Stimulated activated CD4-positive, alpha-beta T cell treated with anti-CD3 and anti-CD28 coated beads, TNF-alpha, amount 100 ng/mL, for 4 hours (primary cell): ENCODE measurements at places on chromosomes 5 and 9.

DNA sequence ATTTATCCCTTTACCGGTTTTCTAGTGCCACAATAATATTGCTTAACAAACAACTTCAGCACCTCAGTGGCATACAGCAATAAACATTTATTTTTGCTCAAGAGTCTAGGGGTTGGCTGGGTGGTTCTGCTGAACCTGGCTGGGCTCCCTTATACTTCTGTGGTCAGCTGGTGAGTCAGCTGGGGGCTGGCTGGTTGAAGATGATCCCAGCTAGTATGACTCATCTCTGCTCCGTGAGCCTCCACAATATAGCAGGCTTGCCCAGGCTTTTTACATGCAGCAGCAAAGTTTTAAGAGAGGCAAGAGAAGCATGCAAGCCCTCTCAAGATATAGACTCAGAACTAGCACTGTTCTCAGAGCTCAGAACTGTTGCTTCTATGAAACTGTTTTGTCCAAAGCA lies 523.5 kb upstream of the CLINT1 start:
- DNase-seq: no peak

- no peak for DNase-seq
Measured at GRCh38 chr9:84271531-84271900, 69.0 kb downstream of the SLC28A3 start.

GRCh38 chr5:147530530-147531389 lies 20.9 kb upstream of the DPYSL3 start:
- DNase-seq: no peak

- no peak for DNase-seq
Measured at GRCh38 chr5:107806271-107806670, 135.5 kb upstream of the EFNA5 start.

GRCh38 chr5:79694183-79694582 lies 4.5 kb downstream of the CMYA5 start:
- DNase-seq: no peak

- no peak for DNase-seq
Measured at GRCh38 chr9:129322022-129322621, 144.1 kb upstream of the IER5L start.

DNA sequence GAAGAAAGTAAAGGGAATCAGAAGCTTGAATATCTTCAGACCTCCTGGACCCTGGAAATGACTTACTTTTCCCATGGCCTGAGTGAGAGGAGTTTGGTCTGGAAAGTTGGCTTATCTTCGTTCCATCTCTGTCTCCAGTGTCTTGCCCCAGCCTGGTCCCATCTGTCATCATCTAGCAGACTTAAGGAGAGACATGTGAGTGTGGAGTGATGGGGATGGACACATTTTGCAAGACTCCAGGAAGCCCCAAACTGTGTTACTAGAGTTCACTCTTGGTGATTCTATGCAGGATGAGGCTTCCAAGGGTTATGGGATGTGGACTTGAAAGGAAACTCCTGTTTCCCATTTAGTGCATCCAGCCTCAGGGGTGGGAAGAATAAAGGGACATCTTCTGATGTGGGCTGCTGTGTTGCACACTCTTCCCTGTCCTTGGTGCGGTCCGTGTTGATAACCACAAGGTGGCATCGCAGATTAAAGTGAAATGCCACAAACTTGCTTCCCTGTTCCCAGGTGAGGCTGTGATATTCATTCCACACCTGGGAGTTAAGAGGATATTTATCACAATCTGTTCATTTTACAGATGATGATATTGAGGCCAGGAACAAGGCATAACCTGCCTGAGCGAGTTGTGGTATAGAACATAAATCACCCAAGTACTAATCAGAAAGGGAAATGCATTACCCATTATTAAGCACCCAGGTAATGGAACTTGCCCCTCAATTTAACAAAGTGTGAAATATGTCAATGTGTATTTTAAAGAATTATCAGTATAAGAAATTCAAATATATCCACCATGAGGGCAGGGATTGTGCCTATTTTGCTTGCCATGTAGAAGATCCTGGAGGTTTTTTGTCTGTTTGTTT lies 269.9 kb upstream of the PAPPA start:
- DNase-seq: no peak

GRCh38 chr9:22617156-22617555 lies 170.5 kb downstream of the DMRTA1 start:
- DNase-seq: no peak

DNA sequence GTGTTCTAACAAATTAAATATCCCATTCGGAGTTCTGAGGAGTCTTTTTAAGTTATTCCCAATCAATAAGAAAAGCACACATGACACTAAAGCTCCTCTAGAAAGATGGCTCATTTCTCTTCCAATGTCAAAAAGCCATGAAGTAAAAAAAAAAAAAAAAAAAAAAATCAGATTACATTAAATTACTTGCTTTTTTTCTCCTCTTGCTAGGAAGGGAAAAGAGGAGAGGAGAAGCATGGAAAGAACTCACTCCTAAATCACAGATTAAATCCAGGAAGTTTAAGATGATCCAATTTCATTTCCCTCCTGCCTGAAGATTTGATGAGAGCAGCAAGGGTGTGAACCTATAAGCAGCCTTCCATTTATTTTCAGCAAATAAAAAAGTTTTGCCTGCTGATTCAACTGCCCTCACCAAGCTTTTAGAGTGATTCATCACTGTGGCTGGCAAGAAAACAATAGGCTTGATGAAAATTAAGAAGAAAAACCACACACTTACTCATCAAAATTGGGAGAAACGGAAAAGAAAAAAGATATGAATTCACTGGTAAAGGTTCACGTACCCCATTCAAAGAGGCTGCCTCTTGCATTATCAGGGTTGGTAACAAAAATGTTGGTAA lies 19.7 kb downstream of the MYO10 start:
- DNase-seq: no peak

DNA sequence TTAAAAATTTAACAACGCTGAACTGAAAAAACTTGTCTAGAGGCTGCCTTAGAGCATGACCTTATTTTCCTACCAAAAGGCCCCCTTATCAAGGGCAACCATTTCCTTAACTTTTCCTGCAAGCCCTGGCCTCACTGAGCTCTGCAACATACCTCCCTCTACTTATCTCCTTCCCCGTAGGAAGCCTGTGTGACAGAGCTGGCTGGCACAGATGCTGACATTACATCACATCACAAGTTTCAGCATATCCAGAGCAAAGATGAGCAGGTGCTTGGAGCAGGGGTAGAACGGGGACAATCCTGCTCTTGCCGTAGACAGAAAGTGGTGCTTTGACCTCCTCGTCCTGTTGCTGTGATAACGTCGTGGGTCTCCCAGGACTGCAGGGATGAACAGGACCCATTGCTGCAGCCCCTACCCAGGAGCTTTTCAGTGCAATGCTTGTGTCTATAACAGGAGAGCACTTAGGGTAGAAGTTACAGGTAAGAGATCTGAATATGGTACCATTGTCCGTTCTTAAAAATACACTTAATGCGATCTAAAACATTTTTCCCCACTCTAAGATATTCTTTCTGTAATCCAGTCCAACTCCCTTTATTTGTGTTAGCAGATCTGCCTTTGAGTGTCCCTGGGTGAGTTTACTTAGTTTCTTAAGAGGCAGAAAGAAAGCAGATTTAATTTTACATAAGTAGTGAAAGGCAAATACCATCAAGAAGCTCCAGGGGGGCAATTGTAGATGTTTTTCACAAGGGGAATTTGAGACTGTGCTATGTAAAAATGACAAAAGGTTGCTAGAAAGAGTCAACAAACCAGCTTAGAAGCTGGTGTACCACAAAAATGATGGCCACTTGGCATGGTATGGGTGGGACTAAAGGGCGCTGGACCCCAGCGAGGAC lies 101.9 kb upstream of the EFNA5 start:
- DNase-seq: no peak

DNA sequence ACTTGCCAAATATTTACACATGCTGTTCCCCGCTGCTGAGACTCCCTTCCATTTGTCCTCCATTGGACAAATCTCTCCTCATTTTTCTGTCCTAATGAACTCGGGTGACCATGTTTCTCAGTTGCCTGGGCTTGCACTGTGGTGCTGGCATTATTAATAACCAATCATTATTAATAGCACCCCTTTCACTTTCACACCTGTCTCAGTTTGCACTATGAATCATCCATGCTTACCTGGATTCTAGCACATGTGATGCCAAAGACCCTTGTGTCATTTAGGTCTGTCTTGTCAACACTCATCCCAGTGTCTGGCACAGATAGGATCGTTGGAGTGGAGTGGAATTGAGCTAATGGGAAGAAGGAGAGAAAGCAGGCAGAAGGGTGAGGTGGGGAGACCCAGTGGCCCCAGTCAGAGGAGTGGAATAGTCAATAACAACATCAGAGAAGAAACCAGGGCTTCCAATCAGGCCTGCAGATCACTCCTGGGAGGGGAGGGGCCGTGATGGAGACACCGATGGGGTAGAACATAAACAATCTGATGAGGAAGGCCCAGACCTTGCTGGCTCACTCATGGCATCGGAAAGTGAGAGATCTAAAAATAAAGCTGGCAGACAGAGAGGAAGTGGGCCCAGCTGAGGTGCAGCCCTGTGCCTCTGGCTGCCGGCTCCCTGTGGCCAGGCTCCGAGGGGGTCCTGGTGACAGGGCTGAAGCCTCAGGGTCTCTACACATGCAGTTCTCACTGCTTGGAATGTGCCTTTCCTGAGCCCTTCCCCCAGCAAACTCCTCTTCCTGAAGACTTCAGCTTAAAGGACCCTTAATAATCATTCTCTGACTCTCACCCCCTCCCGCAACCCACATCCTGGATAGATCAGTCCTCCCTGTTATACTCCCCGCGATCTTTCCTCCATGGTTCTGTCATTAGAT lies 33.5 kb upstream of the CRB2 start:
- peak; percentile 17 for DNase-seq

- DNase-seq: no peak
Measured at GRCh38 chr9:2610985-2611384, 10.6 kb upstream of the VLDLR start.

DNA sequence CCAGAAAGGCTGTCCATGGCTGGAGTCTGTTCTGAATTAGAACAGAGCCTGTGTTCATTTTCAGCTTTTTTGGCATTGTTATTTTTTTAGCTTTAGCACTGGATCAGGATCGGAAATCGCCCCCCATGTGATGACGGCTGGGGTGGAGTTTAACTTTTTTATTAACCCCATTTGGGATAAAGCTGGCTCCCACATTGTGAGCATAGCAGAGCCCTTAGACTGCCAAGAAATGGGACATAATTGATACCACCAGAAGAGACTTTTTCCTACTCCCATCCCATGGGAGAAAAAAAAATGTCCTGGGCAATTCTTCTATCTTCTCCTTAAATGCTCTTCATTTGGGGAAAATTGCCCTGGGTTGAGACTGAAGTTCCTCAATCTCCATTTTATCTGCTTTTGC lies 52.4 kb downstream of the SLIT3 start:
- no peak for DNase-seq

- no peak for DNase-seq
Measured at GRCh38 chr5:32679218-32679617, 31.9 kb upstream of the NPR3 start.

DNA sequence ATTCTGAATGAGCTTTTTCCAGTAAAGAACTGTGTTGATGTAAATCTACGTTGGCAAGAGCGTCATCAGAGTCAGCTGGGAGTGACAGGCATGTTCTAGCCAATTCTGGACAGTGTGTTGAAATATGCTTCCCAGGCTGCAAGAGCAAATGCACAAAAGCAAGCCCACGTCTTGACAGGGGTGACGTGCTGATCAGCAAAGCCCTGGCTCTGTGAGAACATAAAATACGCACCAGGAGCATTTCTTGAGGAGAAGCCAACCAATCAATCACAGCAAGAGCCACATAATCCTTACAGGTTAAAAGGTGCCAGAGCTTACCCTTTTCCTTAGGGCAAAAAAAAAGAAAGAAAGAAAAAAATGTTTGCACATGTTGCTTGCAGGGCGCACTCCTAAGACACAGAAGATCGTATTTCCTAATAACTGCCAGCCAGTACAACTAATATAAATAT lies 148.1 kb downstream of the PDE4D start:
- DNase-seq: no peak

GRCh38 chr5:92896722-92897121 lies 684.3 kb downstream of the NR2F1-AS1 start:
- no peak for DNase-seq

DNA sequence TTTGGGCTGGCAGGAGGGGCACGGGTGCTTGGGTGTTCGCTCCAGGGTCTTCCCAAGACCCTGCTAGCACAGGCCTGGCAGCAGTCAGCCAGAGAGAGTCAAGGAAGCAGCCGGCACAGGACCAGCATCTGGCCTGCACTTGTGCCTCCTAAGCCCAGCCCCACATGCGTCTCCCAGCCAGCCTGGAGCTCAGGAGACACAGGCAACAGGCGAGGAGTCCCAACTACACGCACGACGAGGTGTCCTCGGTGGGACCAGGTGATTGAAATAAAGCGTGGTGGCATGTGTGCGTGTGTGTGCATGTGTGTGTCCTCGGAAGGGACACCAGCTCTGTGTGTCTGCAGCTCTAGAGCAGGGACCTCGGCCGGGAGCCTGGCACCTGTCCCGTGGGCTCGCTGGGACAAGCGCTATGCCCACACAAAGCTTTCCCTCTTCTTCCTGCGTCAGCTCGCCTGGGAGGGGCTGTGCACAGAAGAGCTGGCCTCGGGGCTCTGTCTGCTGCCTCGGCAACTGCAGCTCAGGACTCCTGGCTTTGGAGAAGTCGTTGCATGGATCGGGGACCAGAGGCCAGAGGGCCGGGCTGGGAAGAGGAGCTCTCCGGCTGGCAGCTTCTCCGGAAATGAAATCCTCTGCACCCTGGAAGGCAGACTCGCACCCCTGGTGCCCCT lies 14.7 kb upstream of the SLC9A3 start:
- DNase-seq: no peak

DNA sequence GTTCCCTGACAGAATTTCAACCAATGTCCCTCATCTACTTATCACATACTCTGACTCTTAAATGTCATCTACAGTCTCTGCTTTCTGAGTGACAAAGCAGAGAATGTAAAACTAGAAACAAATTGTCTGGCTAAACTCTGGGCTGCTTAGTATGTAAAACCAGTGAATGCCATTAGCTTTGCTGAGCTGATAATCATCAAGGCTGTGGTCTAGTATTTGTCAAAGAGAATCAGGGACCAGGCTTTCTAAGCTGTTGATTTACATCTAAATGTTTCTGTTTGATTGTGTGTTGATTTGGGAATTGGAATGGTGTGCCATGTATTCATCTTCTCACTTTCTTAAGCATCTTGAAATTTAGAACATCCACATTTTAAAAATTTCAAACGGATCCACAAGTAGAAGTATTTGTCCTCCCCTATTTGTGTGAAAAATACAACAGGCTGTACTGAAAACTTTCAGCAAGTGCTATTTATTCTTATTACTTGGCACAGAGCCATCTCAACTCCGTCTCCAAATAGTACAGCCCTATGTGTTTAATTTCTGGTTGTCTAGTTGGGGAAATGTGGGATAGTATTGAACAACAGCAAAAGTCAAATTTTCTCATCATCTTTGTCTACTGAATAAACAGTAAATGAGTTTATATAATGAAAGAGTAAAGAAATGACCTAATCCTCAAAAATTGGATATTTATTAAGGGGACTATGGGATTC lies 251.5 kb downstream of the KCTD16 start:
- DNase-seq: no peak

- DNase-seq: no peak
Measured at GRCh38 chr5:14445576-14446290, 135.9 kb upstream of the OTULINL start.

GRCh38 chr5:114055318-114056184 lies 306.3 kb upstream of the KCNN2 start:
- no peak for DNase-seq

GRCh38 chr9:100285080-100285479 lies 67.7 kb downstream of the TEX10 start:
- DNase-seq: no peak

- DNase-seq: no peak
Measured at GRCh38 chr5:125053179-125053578, 306.7 kb upstream of the ZNF608 start.
